CD4-positive, alpha-beta T cell treated with Interleukin-17A for 1 hour (primary cell): ENCODE measurements at places on chromosomes 3 and 15.

DNA sequence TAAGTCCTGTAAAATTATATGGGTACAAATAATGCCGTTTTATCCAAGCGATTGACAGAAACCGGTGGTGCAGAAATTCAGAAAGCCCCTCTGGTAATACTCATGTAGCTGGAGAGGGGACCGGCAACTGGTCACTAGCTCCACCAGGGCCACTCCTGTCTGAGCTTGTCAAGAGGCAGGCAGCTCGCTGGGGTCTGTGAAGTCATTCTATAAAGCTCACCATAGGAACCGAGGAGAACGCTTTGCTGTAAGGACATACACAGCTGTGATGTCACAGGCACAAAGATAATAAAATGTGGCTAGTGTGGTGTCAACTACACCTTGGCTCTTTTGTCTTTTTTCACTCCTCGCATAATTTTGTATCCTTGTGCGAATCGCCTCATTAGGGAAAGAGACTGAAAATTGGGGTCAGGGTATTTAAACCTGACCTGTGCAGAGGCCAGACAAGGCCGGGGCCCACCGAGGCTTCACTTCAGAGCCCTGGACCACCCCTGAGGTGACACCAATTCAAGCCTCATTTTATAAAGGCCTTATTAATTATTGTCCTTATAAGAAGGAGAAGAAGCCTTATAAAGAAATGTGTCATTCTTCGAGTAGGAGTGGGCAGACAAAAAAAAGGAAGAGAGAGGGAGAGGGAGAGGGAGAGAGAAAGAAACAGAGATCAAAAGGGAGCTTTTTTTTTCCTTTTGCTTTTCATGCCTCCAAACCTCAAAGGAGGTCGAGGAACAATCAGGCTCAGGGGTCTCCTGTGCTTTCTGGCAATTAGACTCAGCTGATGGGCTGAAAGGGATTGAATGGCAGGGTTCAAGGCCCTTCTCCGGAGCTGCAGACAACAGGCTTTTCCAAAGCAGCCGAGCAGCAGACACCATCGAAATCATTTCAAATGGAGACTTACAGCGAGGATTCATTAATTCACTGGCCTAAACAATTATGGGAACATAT is 813.3 kb upstream of the ARRDC4 start:
- DNase-seq: no peak

DNA sequence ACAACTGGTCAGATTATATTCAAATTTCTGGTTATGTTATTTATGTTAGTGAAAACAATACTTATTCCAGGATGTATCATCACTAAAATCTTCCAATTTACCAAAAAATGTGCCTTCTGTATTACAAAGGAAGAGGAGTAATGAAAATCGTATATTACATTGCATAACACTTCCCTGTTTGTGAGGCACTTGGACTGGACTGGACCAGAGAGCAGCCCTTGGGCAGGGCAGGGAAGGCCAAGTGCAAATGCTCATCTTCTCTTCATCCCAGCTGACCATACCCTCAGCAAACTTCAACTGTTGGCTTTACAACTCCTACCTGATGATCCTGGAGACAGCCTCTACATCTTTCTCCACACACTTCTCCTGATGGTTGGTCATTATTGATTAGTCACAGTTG is 285.7 kb upstream of the MME start:
- no peak for DNase-seq

DNA sequence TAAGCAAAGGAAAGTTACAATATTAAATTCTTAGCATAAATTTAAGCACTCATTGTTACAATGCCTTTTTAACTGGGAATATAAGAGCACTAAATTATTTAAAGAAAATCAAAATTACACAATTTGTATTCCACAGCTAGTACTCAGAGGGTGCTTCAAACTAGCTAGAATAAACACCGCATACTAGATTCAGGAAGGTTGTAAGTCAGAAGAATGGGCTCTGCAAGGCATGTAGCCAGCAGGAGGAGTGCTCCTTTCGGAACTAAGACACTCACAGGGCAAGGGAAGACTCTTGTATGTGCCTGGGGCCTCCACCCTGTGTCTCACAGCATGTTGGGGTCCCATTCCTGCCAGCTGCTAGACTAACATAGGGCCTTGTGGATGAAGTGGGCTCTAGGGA is 327.7 kb upstream of the ALCAM start:
- DNase-seq: no peak

GRCh38 chr3:12946251-12946648 is 104.9 kb upstream of the RPL32 start:
- DNase-seq: no peak

GRCh38 chr3:901953-902778 is 190.7 kb upstream of the CNTN6 start:
- DNase-seq: no peak

- no peak for DNase-seq
These were observed 523.9 kb upstream of the AGTR1 start for GRCh38 chr3:148173851-148174250.

DNA sequence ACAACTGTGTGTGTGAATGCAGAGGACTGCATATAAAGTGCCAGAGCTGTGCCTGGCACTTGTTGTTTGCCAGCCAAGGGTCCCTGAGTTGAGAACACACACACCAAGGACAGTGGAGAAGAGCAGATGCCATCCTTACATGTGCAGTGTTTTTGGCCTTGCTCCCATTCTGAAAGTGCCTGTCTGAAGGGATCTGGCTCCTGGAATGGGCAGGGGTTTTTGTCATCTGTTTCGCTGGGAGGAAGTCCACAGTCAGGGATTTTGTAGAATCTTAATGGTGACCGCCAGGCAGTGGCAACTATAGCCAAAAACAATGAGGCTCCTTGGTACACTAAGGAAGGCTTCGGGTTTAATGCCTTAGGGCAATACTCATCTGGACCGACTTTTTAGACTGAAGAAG is 63.7 kb downstream of the DUT start:
- no peak for DNase-seq

DNA sequence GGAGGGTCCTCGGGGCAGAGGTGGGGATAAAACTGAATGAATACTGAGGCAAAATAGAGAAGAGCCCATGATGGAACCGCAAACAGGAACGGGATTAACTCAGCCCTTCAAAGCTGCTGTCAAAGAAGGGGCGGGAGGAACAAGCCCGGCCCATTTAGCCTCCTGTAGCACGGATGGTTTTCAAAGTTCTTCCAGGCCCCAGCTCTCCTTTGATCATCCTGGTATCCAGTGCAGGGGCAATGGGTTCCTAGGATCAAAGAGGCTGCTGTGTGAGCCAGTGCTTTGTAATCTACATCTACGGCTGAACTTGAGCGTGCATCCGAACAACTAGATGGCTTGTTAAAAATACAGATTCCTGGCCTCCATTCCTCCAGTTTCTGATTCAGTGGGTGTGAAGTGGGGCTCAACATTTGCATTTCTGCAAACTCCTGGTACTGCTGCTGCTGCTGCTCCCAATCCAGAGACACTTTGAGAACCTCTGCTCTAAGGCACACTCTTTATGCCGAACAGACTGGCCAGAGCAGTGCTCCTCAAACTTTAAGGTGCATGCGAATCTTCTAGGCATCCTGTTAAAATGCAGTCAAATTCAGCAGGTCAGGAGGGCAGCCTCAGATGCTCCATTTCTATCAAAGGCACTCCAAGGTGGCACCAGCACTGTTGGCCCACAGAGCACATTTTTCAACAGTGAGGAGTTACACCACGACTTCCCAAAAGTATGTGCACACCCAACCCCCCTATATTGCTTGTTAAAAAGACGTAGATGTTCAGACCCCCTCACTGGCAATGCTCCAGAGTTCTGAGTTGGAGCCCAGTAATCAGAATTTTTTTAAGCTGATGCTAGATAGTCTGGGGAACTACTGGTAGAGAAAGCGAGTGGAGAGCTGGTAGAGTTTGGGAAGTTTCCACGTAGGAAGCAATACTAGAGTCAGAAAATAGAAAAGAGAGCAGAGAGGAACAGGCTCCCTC is 5.6 kb downstream of the GALNT15 start:
- DNase-seq: no peak

DNA sequence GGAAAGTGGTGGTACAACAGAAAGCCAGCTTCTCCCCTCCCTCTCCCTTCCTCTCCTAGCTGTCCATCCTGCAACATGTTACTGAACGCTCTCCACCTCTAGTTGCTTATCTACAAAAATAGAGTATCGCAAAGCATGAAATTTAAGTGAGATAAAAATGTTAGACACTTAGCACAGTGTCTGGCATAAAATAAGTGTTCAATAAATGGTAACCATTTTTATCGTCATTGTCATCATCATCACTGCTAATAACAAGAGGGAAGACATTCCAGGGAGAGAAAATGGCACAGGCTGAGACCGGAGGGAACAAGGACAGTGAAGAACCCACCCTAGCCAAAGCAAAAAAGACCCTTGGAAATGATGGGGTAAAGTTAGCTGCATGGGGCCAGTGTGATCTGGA is 38.7 kb upstream of the SKOR1 start:
- no peak for DNase-seq

- DNase-seq: no peak
These were observed 14.2 kb downstream of the THRB start for GRCh38 chr3:24480497-24480896.

- DNase-seq: no peak
These were observed 242.8 kb upstream of the UBE2E2 start for GRCh38 chr3:22960105-22960984.

DNA sequence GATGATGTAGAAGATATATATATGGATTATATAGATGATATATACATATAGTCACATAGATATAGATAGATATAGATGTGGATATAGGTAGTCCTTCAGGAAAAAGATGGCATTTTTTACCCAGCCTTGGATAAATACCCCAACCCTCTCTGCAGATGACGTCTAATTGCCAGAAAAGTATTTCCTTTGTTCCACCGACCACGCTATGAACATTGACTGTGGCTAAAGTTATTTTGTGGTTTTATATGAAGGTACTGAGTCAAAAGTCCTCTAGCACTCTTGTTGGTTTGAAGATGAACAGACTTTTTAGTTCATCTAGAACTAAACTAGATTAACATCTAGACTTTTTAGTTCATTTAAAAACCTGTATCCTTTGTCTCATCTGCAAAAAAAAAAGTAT is 207.7 kb downstream of the PLOD2 start:
- no peak for DNase-seq
